ENCODE measurements at places on chromosomes 16 and 17.

- DNase-seq: peak; percentile 44
Observed at GRCh38 chr17:59620518-59621259, 994 bp downstream of the CLTC start.

DNA sequence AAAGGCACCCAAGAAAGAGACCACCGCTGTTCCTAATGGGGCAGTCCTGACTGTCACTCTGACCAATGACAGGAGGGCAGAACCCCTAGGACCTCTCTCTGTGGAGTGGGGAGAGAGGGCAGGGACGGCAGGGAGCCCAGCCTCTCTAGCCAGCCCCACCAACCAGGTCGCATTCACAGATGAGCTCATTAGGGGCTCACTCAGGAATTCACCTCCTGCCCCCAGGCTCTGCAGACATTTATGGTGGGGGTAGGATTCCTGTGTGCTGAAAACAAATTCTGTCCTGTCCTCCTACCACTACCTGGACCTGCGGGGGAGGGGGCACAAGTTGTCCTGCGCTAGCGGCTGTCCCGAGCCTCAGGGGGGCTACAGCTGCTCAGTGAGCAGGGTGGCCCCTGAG, 27.7 kb upstream of the GPRC5C start:
- DNase-seq: no peak

- DNase-seq: peak; percentile 7
Observed at GRCh38 chr17:37570527-37571093, 38.6 kb downstream of the SYNRG start.

GRCh38 chr17:71176331-71176730, 944.5 kb upstream of the SOX9 start:
- DNase-seq: no peak

GRCh38 chr17:48054238-48055185, 6.4 kb downstream of the NFE2L1 start:
- DNase-seq: no peak

DNA sequence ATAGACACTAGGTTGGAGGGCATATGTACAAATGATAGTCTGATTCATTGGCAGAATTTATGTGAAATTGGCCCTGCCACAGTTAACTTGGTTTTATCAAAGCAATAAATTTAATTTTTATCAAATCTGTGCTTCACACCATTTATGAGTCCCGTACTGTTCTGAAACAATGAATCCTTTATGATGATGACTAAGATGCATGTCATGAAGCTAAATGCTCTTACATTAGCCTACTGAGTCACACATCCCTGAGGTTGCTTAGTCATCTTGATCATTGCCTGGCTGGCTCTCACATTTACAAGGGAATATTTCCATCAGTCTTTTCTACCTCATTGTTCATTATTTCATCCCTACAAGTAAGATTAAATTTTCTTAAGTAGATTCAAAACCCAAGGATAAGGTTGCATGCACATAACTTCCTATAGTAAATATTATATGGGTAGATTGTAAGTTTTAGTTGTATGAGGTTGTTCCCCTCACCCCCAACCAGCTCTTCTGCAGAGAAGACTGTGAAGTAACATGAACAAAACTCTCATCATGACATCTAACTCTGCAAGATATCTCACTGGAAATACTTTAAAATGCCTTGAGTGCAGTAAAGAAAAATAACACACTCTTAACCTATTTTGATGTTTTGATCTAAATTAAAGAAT, 170.7 kb downstream of the CYB561 start:
- DNase-seq: no peak

- no peak for DNase-seq
Observed at GRCh38 chr17:56918916-56919315, 5.1 kb upstream of the TRIM25 start.

- DNase-seq: no peak
Observed at GRCh38 chr17:46935658-46936266, 12.8 kb downstream of the GOSR2 start.

DNA sequence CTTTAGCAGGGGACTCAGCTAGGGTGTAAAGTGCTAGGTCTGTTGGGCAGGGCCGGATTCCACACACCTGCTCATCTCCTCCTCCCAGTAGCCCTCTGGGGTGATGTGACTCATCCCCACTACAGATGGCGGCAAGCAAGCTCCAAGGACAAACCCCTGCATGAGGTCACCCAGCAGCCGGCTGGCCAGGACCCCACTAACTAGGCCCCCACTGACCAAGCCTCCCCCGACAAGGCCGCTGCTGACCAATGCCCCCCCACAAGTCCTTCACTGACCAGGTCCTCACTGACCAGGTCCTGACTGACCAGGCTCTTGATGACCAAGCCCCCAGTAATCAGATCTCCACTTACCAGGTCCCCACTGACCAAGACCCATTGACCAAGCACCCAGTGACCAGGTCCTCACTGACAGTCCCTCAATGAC, 36.7 kb downstream of the TNFRSF13B start:
- DNase-seq: no peak

DNA sequence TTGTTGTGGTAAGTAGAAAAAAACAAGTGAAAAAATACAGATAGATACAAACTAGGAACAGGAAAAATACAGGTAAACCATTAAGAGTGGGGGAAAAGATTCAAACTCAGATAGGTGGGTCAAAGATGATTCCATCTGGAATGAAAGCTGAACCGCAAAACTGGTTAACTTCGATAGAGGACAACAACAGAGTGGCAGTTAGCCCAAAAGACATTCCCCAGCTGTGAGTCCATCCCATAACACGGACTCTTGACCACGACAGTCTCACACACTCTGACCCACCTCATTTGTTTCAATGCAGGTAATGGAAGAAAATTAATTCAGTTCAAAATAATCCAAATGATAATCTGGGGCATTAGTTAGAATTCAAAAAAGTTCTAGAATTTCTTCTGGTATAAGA, 13.5 kb downstream of the ELAC2 start:
- DNase-seq: no peak

GRCh38 chr16:28876019-28876659, 2.1 kb upstream of the ATP2A1 start:
- DNase-seq: no peak

DNA sequence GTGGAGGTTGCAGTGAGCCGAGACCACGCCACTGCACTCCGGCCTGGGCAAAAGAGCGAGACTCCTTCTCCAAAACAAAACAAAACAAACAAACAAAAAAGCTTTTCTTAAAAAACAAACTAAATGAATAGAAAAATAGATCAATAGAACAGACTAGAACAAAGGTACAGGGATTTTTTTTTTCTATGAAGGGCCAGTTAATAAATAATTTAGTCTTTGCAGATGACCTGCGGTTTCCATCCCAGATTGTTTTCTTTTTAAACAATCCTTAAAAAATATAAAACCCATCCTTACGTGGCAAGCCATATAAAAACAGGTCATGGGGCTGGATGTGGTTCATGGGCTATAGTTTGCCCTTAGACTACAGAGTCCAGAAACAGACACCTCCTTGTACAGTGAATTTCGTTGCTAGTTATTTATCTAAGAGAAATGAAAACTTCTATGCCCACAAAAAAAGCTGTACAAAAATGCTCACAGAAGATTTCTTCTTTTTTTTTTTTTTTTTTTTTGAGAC, 45.4 kb downstream of the CREBBP start:
- no peak for DNase-seq

DNA sequence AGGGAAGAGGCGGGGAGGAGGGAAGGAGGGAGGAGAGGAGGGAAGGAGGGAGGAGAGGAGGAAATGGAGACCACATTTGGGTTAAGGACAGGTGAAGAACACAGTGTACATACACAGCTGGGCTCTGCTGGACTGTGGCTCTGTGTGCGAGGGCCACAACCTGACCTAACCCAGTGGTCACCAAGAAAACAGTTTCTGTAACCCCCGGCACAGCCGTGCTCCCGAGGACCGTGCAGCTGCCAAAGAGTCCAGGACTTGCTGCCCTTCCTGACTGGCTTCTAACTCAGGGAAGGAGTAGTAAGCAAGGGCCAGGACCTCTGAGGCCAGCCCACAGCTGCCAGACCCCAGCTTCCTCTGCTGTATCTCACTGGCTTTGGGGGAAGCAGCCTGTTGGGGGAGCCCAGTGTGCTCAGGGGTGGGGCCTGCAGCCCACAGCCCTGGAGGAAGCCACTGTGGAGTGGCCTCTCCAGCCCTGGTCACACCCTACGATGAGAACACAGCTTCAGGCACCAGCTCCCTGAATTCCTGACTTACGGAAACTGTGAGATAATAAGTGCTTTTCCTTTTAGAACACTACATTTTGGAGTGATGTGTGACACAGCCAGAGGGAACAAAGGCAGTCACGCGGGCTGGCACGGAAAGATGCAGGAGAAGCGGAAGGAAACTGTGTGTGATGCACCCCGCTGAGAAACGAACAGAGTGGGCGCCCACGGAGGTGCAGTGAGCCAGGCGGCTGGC, 32.3 kb downstream of the SLC7A5 start:
- DNase-seq: no peak

DNA sequence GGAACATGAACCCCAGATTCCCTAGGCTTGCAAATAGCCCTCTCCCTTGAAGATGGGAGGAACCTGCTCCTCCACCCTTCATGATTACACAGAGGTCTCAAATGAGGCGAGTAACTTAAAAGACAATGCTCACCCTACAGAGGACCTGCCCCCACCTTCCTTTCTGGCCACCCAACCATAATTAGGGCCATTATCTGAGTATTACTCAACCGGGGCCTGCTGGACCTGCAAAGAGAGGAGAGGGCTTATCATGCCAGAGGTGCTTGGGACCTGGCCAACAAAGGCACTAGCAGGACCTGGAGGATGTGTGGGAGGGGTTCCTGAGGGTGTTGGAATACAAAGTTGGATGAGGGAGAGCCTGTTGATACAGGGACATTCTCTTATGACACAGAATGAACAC, 42.4 kb downstream of the RNF157 start:
- DNase-seq: no peak

- DNase-seq: no peak
Observed at GRCh38 chr16:59748531-59748930, 1014.4 kb upstream of the GOT2 start.

DNA sequence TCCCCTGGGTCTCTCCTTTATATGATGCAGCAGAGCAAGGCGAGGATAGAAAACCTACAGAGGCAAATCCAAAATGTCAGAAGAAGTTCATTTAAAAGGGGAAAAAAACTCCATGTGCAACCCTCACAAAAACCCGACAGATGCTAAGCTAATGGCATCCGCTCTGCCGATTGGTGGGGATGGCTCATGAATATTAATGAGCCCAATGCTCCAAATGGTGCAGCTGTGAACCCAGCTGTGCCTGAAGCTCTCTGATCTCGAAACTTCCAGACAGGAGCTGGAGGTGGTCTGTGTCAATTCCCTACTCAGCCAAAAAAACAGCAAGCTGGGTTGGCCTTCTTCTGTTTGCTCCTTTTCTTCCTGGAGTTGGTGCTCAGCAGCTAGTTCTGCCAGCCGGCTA, 15.5 kb downstream of the SNX11 start:
- no peak for DNase-seq

GRCh38 chr17:81137248-81137647, 28.1 kb upstream of the PVALEF start:
- no peak for DNase-seq

- DNase-seq: no peak
Observed at GRCh38 chr17:38702916-38703741, 1.9 kb upstream of the MLLT6 start.

DNA sequence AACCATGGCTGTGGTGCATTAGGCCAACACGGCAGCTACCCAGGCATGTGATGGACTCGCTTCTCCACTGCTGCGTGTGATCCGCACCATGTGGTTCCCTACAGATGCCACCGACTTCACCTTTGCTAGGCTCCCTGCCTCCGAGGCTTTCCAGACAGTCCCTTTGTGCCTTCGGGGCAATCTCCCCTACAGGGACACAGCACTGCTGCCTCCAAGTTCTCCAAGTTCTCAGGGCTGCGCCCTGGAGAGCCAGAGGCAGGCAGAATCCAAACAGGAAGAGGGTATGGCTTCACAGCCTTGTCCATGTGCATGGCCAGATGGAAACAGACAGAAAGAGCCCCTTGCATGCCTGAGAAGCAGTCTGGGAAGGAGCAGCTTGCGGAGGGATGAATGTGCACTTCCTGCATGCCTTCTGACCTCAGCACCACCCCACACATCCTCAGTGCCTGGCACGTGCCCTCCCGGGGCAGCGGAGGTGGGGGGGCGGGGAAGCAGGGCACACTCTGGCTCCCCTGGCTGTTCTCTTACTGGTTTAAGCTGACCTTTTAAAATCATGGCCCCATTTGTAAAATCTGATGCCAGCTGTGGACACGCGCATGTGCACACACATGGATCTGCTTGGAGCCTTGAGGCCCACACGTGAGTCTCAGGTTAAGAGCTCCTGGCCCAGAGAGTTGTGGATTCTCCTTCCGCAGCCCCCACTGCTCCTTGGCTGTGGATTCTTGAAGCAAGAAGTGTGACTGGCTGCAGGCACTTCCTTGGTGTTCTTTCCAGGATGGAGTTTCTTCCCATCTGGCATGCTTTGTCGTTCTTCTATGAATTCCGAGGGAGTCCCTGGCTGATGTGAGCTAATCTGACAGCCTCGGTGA, 55.3 kb upstream of the MTSS2 start:
- DNase-seq: no peak

- no peak for DNase-seq
Observed at GRCh38 chr16:72753881-72754280, 294.0 kb downstream of the ZFHX3 start.

DNA sequence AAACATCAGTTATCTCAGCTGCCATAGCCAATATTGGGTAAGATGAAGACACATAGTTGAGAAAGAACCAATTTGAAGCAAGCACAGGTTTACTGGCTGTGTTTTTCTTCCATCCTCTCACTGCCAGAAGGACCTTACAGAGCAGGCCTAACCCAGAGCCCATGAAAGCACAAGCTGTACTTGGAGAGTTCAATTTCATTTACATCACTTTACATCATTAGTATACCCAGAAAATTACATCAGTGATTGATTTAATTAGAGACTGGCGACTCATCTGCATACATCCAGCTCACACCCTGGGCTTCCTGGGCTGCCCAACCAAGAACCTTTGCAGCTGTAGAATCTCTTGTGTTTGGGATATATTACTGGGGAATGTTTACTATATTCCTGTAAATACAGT, 23.7 kb downstream of the LRRC36 start:
- no peak for DNase-seq

DNA sequence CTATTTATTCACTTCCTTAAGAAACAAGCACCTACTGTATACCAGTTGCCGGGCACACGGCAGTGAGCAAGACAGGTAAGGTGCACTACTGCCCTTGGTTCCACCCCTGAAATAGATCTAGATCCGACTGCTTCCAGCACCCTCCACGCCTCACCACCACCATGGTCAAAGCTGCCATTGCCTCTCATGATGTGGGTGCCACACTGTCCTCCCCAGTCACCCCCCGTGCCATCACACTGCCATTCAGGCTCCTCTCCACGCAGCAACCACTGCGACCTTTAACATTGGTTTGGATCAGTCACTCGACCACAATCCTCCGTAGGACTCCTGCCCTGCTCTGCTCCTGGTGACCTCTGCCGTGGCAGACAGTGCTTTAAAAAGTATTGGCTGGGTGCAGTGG, 226.8 kb downstream of the CPPED1 start:
- no peak for DNase-seq

DNA sequence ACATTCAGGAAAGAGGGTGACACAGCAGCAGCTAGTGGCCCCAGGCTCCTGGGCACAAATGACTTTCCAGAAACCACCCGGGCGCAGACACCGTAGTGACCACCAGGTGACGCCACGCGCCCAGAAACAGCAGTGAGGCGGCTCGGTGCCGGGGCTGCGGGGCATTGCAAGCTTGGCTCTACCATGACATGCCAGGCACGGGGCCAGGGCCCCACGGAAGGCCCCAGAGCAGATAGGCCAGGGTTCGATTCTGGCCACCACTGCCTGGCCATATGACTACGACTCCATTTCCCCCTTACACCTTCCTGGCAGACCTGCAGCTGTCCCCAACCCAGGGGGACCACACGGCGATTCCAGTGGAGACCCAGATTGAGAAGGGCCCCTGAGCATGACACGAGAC, 6.7 kb downstream of the RHBDF1 start:
- DNase-seq: peak; percentile 80

Measured in CD4-positive, alpha-beta T cell treated with Interleukin-6 at 100 ng/mL for 8 hours (primary cell).